ENCODE measurements at places on chromosomes 7 and 10.

DNA sequence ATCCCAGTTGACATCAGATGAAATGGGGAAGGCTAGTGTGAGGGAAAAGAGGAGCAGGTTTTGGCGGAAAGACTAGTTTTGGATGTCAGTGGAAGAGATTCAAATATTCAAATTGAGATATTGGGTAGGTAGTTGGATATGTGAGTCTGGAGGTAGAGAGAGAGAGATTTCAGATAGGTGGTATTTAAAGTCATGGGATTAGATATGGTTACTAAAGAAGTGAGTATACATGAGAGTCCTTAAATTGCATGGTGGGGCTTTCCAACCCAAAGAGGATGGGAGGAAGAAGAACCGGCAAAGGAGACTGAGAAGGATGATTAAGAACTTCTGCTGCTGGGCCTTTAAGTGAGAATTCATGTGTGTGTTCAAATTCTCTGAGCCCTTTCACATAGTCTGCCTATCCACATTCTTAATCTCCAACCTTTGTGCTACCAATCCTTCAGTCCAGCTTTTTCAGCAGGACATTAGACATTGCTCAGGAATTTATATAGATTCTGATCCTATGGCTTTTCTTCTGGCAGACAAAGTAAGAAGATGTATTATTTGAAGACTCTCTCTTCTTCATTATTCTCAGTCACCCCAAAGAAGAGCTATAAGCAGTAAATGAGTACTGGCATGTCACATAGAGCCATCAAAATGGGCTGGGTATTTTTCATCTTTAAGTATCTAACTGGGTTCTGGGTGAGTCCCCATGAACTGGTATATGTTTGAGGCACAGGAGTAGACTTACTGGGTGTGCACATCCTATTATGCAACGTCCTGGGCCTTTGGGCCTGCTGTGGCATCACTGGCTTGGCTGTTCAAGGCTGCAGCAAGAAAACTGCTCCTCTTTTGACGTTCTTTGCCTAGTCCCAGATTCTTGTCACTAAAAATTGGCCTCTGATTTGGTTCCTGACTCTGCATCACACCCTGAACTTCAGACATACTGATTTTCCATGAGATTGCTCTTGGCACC is 33.6 kb downstream of the ST7 start:
- no peak for DNase-seq

GRCh38 chr7:151236406-151236805 is 4.1 kb downstream of the CHPF2 start:
- DNase-seq: no peak

DNA sequence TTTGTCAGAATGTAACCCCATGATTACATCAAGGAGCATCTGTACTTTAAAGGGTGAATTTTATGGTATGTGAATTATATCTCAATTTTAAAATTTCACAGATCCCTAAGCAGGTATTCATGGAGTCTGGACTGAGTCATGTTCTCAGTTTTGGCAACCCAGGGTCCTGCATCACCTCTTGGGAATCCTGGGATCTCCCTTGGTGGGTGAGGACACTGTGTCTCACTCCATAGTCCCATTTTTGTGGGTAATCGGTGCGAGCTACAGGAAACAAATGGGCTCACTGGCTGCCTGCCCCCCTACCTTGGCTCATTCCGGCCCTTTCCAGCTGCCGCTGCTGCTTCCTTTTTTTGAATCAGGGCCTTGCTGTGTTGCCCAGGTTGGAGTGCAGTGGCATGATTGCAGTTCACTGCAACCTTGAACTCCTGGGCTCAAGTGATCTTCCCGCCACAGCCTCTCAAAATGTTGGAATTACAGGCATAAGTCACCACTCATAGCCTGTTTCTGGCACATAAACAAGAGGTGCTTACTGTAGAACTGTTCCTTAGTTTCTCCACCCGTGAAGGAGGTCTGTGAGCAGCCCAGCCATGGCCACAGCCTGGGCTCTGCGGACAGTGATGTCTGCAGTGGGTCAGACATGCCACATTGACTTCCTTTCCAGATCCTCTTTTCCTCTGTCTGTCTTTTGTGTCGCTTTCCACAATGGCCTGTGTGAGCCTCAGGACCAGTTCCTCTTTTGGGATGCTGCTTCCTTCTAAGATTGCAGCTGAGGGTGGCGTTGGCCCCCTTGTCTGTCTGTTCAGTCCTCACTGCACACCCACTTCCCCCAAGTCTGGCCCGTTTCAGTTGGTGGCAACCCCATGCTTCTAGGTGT is 14.5 kb downstream of the PALD1 start:
- DNase-seq: no peak

GRCh38 chr7:1664711-1665548 is 5.1 kb upstream of the ELFN1 start:
- DNase-seq: no peak

GRCh38 chr10:124589491-124590041 is 127.9 kb downstream of the LHPP start:
- no peak for DNase-seq

GRCh38 chr10:75029420-75029819 is 82.0 kb upstream of the SAMD8 start:
- DNase-seq: no peak

DNA sequence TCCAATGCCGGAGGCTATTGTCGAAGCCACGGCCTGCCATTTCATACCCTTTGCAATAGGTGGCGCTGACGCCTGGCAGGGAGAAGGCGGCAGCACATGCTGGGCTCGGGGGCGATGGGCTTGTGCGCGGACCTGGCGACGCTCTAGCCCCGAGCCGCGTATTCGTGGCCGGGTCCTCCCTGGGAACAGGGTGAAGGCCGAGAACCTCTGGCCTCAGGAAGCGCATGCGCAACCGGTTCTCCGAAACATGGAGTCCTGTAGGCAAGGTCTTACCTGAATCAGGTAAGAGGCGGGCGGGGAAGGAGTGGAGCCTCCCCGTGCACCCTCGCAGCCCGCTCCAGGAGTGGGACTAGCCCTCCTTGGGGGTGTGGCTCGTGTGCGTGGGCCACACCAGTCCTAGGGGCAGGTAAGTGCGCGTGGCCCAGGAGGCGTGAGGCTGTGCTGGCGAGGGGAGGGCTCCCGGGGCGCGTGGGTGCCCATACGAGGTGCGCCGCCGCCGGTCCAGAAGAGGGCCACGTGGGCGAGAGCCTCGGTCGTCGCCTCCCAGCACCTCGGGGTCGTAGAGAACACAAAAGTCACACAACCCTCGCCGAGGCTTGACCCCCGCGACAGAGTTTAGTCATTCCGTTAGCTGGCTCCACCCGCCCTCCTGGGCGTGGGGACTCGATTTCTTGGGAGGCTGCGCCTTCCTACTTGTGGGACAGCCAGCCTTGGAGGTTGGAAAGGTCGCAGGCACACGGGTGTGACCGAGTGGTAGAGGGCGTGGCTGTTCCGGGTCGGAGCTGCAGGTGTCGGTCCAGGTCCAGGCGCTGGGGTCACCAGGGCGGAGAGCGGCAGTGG is 5.6 kb upstream of the MEST start:
- peak; percentile 89 for DNase-seq
